ENCODE measurements at places on chromosomes 13 and 19. TPM values are rescaled to one million over a fixed set of nuclear protein-coding genes. Genes with fewer than 3 reads are reported as not detected.

DNA sequence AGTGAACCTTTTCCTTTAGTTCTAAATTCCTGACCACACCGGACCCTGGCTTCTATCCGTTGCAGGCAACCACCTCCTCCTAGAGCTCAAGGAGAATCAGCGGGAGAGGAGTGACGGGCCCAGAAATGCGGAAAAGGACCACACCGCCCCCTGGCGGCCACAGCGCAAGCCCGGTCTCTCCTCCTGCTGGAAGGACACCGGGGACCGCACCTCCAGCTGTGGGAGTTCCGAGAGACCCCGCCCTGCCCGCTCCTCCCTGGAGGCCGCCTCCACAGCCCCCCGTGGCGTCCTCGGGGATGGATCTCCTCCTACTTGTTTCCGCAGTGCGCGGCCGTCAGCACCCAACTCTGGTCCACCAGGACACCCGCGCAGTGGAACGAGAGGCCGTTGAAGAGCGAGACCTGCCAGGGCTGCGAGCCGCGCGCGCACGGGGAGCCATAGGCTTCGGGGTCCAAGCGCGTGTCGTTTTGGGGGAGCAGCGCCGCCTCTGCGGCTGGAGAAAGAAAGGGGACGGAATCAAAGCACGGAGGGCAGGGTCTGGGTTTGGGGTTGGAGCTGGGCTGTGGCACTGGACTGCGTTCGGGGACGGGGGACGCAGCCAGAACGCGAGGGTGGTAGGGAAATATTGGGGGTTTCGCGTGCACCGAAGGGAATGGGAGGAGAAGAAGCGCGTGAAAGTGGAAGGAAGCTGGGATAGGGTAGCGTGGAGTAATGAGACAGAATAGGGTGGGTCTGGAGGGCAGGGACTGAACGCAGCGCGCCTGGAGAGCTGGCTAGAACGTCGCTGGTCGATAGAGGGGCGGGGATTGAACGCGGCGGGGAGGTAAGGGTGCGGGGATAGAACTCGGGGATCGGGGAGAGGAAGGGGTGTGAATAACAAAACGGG is 2.5 kb downstream of the KLK10 start:
- DNase-seq = peak; percentile 83

- no peak for DNase-seq
These were observed 11.3 kb downstream of the ZNF571 start for GRCh38 chr19:37583340-37583739.

DNA sequence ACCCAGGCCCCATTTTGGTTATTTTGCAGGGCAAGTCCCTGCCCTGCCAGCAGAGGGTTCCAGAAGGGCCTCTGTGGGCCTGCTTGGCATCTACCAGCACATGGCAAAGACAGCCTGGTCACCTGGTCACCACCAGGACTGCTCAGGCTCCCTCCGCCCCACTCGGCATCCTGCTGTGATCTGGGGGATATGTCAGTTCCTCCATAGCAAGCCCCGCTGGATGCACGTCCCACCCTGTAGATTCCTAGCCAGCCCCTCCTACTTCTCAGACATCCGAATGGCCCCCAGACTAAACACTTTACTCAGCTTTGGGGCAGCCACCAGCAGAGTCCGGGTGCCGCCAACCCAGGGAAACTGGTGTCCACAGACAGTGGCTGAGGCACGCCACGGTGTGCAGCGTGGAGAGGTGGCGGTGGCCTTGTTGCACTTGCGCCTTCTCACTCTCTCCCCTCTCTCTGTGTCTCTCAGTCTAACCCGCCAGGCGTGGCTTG is 31.8 kb upstream of the USE1 start:
- DNase-seq = no peak

GRCh38 chr13:110702591-110703526 is 3.1 kb downstream of the CARS2 start:
- DNase-seq = peak; percentile 35

- no peak for DNase-seq
These were observed 73.0 kb downstream of the COL4A1 start for GRCh38 chr13:110233951-110234280.

DNA sequence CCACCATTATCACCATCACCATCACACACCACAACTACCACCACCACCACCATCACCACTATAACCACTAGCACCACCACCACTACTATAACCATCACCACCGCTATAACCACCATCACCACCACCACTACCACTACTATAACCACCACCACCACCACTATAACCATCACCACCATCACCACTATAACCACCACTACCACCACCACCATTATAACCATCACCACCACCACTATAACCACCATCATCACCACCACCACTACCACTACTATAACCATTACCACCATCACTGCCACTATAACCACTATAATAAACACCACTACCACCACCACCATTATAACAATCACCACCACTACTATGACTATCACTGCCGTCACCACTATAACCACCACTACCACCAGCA is 173.2 kb downstream of the DCLK1 start:
- no peak for DNase-seq

DNA sequence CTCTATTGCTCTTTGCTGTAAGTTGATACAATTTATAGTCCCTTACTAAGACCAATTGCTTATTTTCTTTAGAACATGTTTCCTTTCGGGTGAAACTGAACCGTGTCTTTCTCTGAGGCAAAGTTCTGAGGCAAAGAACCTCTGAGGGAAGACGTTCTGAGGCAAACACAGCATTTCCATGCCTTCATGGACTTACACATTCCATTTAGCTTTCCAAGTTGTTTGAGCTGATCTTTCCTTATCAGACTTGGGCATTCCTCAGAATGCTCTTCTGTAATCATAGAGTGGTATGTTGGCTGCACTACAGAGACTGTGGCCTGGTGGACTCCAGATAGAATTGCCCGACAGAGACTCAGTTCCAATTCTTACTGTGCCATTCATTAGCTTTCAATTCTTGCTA is 579.1 kb downstream of the KCTD12 start:
- DNase-seq = no peak

- no peak for DNase-seq
These were observed 59.6 kb downstream of the EFNB2 start for GRCh38 chr13:106475852-106476251.

DNA sequence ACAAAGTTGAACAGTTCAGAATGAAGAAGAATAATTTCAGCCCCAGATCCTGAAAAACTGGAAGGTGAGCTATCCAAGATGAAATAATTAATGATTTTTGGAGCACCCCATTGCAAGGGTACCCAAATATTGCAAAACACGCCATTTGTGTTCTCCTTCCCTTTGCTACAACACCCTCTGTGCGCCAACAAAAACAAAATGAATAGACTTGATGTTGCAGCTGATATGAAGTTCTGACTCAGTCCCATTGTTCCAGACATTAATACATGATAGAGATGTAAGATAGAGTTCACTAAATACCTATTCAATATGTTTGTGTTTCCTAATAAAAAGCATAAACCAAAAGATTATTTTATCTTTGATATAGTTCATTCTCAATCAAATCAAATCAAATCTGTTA is 287.5 kb upstream of the SOX21 start:
- DNase-seq = no peak

GRCh38 chr19:42420055-42420544 is 7.1 kb downstream of the LIPE start:
- DNase-seq = peak; percentile 76

DNA sequence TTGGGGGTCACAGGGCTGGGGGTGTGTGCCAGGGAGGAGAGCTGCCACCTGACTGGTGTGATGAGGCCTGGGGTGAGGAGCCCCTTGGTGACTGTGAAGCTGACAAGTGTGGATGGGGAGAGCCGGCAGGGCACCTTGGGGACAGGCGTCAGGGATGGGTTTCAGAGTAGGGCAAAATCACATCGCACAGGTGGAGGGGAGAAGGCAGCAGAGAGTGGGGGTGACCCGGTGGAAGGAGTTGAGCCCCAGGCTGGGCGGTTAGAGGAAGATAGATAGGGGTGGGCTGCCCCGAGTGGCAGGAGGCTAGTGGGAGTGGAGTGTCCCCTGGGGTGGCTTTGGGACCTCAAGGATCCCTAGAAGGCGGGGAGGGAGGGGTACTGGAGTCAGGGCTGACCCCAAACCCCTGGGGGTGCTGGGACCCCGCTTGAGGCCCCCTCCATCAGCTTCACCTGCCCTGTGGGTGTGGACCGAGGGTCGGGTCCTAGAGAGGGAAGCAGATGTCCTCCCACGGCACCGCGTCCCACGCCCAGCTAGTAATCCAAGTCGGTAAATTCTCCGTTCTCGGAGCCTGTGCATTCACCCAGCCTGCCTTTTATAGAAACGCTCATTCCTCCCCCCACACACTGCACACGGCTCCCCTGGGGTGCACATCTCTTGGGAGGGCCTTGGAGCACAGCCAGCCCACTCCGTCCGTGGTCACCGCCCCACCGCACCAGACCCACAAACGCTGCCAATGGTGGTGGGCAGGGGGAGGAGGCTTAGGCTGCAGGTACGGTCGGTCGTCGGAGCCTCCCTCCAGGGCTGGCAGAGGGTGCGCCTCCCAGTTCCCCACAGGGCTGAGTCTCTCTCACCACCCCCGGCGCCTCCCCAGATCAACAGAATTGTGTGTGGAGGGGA is 2.4 kb downstream of the CTXN1 start:
- no peak for DNase-seq

The C19orf67 gene
- not detected for polyA plus RNA-seq

The LCP1 gene
- 0.03 TPM for polyA plus RNA-seq

The ZNF471 gene
- polyA plus RNA-seq = 4.0 TPM

The CNFN gene
- 4.5 TPM for polyA plus RNA-seq

The SIGLEC9 gene
- polyA plus RNA-seq = not detected

Measured in SK-N-SH (cell line).